Amniotic stem cell (primary cell): ENCODE measurements at places on chromosomes 4 and X.

DNA sequence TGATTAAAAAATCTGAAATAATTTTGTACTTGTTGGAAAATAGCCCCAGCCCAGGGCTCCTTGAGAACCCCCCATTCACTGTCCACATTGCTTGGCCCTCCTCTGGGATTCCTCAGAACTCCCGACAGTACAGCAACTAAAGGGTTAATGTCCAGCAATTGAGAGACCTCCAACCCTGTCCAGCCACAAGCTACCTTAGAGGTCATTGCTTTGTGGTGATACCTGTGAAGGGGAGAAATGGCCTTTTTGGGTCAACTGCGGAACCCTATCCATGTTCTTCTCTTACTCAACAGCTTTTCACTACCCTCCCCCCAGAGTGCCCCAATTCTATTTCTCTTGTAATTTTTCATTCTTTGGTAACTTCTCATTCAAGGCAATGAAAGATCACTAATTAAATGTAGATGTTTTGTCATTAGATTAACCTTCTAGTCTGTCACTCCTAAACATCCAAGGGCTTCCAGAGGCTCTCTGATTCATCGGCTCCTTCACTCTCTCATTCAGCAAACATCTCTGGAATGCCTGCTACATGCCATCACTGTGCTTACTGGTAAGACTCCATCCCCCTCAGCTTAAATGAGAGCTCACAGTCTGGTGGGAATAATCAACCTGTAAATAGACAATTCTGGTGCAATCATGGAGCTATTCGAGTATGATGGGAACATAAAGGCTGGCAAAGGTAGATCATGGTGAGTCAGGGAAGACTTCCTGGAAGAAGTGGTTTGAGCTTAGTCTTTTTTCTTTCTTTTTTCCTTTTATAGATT lies 241.4 kb upstream of the PGRMC2 start:
- peak; percentile 91 for DNase-seq

DNA sequence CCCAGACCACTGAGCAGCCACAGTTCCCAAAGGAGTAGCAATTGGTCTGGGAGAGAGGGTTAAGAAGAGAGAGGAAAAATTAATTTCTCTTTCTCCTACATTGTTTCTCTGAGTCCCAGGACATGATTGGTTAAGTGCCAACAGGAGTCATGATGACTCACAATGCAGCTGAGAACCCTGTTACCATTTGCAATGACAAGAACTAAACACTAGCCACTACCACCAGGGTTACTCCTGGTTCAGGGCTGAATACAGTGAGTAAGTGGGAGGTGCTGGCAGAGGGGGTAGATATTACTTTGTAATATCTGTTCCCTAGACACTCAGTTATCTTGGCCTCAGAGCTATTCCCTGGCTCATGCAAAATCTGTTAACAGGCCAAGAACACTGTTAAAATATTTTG lies 18.0 kb downstream of the ETDC start:
- no peak for DNase-seq

- no peak for DNase-seq
Observed at GRCh38 chr4:29013341-29013740, 1706.8 kb upstream of the PCDH7 start.

DNA sequence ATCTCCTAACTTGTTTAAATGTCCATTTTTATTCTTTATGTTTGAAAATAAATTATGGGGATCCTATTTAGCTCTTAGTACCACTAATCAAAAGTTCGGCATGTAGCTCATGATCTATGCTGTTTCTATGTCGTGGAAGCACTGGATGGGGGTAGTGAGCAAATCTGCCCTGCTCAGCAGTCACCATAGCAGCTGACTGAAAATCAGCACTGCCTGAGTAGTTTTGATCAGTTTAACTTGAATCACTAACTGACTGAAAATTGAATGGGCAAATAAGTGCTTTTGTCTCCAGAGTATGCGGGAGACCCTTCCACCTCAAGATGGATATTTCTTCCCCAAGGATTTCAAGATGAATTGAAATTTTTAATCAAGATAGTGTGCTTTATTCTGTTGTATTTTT lies 27.6 kb downstream of the NUDT6 start:
- DNase-seq: no peak

- DNase-seq: no peak
Observed at GRCh38 chr4:38151873-38152272, 191.7 kb downstream of the PTTG2 start.

GRCh38 chr4:158710814-158711213 lies 12.4 kb downstream of the PPID start:
- no peak for DNase-seq

DNA sequence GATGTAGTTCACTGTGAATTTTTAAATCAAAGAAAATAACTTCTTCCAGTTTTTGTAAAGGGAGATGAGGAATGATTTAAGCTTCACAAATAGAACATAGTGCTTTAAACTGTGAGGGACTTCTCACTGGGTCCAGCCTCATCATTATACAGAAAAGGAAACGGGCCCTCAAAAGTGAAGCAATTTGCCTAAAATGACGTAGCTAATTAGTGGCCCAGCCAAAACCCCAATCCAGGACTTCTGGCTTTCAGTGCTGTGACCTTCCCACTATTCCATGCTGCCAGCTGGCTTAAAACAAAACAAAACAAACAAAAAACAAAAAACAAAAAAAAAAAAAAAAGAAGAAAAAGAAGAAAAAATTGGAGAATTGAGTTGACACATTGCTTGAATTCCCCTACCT lies 45.0 kb upstream of the STOX2 start:
- no peak for DNase-seq

DNA sequence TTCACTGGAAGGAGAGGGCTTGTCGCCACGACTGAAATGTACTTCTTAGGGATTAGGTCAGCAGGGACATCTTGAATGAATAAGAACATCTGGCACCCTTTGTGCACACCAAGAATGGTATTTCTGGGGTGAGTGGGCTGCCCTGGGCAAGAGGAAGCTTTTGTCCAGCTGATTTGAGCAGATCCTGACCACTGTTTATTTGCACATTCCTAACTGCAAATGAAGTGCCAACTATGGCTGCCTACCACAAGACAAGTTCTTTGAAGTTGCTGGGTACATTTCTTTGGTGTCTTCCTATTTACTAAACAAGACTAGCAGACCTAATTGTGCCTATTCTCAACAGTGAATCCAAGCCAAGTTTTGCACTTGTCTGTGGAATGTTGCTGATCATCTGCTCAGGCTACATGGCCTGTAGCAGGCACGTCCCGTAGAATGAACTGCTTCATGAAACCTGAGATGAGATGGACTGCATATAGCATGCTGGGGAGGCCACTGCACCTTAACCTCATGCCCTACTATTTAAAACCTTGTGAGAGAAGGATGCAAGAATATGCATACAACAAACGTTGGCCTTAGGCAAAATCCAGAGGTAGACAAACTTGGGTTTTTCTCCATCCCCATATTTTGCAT lies 45.0 kb downstream of the PIR start:
- DNase-seq: no peak

GRCh38 chr4:7021930-7022664 lies 21.1 kb upstream of the TADA2B start:
- DNase-seq: peak; percentile 80

DNA sequence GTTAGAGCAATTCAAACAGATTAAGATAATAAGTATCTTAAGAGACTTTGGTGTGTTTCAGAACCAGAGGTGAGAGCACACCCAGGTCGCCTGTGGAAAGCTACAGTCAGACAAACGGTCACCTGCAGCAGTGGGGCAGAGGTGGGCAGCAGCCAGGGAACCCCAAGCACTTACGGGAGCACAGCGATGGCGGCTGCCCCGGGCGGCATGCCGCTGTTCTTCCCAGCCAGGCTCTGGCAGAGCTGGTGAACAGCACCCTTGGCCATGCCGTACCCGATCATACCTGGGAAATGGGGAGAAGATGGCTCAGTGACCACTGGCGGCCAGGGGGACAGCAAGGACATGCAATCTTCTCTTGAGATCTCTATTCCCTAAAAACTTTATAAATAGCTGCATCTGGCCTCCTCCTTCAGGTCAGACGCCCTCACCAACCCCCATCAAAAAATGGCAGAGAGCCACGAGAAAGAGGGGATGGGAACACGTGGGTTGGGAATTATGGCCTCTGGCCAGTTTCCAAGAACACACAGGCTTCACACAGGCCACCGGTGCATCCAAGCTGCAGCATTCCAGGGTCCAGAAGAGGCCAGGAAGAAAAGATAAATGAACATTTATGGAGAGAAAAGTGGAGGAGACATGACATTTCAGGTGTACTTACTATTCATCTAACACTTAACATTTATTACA lies 19.7 kb downstream of the QDPR start:
- DNase-seq: no peak

- no peak for DNase-seq
Observed at GRCh38 chr4:36041340-36041739, 203.0 kb downstream of the ARAP2 start.

GRCh38 chrX:19846995-19847790 lies 40.2 kb downstream of the SH3KBP1 start:
- peak; percentile 8 for DNase-seq

DNA sequence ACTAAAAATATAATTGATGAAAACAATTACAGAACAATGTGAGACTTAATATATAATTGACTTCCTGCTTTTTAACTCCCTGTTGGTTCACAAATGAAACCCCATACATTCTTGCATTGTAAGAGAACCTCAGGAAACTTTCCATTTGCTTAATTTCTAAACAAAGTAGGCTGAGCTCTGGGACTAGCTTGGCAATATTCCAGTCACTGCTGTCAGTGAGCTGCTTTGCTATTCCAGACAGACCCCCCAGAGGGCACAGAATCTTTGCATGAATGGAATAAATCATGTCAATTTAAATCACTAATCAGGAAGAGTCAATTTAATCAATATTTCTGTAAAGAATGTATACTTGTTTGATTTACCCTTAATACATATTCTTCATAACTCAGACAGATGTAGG lies 110.6 kb downstream of the NEXMIF start:
- DNase-seq: no peak

DNA sequence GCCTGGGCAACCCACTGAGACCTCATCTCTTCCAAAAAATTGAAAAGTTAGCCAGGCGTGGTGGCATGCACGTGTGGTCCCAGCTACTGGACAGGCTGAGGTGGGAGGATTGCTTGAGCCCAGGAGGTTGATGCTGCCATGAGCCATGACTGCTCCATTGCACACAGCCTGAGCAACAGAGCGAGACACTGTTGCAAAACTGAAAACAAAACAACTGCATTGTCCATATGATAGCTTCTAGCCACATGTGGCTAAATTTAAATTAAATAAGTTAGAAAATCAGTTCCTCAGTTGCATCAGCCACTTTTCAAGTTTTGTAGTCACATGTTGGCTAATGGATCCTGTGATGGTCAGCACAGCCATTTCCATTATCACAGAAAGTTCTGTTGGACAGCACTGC lies 67.9 kb downstream of the GAB1 start:
- no peak for DNase-seq

GRCh38 chr4:54840992-54841768 lies 183.4 kb downstream of the KIT start:
- no peak for DNase-seq

DNA sequence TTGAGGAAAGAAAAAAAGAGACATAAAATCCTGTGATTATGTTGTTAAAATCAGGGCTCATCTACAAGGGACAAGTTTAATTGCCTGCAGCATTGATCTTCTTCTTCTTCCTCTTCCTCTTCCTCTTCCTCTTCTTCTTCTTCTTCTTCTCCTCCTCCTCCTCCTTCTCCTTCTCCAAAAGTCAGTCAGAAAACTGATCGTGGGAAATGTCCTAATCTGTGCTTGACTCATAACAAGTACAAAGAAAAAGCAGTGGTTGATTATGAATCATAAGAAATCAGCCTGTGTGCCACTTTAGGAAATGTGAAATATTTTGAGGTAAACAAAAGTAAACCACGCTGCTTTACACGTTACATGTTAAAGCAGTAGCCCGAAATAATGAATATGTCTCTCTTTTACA lies 2.7 kb upstream of the ATP10D start:
- DNase-seq: no peak

DNA sequence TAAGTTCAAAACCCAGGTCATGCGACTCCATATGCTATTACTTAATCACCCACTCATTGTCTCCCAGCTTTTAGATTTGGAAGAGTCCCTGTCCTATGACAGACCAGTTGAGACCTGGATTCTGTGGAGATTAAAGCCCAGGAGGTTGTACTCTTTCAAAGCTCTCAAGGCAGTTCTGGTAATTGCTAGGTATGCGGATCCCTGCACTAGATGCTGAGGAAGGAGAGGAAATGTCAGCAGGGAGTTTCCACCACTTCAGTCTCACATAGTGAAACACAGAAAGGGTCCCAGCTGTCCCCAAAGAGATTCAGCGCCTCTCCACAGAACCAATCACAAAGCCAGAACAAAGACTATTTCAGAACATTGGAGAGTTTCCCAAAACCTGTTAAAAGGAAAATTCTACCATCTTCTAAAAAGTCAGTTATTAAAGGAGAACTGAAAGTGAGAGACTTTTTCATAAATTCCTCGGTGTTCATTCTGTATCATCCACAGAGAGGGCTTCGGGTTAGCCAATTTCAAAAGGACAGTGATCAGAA lies 53.4 kb downstream of the IRF2 start:
- no peak for DNase-seq

DNA sequence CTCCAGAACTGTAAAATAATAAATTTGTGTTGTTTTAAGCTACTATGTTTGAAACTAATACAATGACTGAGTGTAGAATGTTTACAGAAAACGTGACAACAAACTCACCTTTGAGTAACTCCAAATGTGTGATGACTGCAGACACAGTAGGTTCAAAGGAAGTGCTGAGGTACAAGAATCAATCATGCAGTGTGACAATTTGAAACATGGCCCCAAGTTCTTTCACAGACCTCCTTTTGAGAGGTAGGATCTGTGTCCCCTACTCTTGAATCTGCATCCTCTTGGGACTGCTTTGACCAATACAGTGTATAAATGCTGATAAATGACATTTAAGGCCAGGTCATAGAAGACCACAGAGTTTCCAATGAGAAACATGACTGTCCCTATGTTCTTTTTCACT lies 667.7 kb upstream of the DIPK2B start:
- no peak for DNase-seq

DNA sequence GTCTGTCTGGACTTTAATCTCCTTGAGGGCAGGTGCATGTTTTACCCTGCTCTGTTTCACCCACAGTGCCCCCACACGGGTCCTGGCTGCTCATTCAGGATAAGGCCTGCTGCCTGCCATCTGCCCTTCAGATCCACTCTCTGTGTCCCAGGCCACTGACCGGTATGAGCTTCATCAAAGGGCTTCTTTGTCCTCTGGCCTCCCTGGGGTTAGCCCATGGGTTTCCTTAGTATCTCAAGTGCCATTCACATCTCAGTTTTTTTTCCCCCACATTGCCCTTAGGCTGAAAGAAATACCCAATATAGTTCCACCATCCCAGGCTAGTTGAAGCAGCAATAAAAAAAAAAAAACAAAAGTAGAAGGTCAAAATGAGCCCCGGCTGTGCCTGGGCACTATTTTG lies 9.3 kb downstream of the CD99L2 start:
- no peak for DNase-seq

DNA sequence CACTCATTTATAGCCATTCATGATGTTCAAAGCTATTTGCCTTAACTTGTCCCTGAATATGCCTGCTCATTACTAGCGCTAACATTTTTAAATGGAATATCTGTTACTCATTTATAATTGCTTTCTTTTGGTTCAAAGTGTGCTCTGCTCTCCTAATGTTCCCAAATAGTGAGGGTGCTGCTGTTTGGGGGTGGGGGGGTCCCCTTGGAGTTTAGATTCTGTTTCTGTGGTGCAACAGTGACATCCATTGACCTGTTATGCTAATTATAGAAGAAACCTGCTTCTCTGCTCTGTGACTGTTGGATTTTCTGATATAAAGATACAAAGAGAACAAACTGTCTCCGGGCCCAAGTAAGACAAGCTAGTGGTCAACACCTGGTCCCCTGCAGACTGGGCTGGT lies 222.4 kb downstream of the SHROOM3 start:
- no peak for DNase-seq
